Temporal lobe (tissue), 4 donors: ENCODE measurements at places on chromosomes 11 and 22. TPM values are rescaled to one million over a fixed set of nuclear protein-coding genes. Genes with fewer than 3 reads are reported as not detected.

Gene TEX12
- 0.49 TPM for total RNA-seq

Gene NRIP3
- 16.7 TPM for total RNA-seq

Gene OR51I2
- total RNA-seq: not detected

Gene PHOX2A
- not detected for total RNA-seq

Gene MOB2
- 12.8 TPM for total RNA-seq

Gene ARHGAP8
- total RNA-seq: 1.7 TPM

Gene C1QTNF4
- total RNA-seq: 16.7 TPM

Gene FBLN1
- 39.3 TPM for total RNA-seq

Gene KDM4E
- total RNA-seq: not detected

Gene CYTH4
- 0.98 TPM for total RNA-seq

Gene LIF
- total RNA-seq: not detected

Gene TPP1
- total RNA-seq: 9.3 TPM
